Ureter (tissue), 1 donor: ENCODE measurements at places on chromosomes 3 and 15.

GRCh38 chr3:127938800-127939199 is 23.8 kb downstream of the KBTBD12 start:
- DNase-seq = no peak

GRCh38 chr3:31408720-31409119 is 124.0 kb upstream of the STT3B start:
- DNase-seq = no peak

- DNase-seq = no peak
Measured at GRCh38 chr15:33561407-33561806, 250.6 kb downstream of the RYR3 start.

DNA sequence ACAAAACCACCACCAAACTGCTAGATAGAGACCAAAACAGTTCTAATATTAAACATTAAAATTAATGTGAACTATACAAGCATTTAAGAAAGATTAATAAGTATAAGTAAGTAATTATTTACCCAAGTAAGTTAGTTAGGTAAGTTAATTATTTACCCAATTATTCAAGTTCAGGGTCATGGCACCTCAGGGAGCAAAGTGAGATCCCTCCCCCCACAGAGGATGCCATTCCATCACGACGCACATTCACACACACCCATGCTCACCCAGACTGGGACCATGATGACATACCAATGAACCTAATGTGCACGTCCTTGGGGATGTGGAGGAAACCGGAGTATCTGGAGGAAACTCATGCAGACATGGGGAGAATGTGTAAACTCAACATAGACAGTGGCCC is 229.1 kb downstream of the NR2F2 start:
- no peak for DNase-seq

GRCh38 chr15:99211926-99212325 is 37.5 kb downstream of the TTC23 start:
- no peak for DNase-seq

DNA sequence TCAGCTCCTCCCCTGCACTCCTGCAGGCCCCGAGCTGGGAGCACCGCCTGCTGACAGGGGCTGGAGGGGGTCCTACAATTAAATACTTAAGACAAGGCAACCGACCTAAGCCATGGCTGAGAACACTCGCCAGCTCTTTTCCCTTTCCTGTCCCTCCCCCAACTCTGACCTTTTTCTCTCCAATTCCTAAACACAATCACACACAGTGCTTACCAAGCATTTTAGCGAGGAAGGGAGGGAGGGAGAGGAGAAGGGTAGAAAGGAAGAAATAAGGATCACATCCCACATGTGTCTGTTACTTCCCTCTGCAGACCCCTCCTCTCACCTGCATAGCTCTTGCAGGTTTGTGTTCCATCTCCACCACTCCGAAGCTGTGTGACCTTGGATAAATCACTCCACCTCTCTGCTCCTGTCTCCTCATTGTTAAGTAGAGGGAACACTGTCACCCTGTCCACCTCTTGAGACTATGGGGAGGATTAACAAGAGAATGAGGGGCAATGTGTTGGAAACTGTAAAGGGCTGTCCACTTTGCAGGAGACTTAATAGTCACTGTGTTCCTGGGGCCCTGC is 63.6 kb downstream of the CYP11A1 start:
- no peak for DNase-seq

DNA sequence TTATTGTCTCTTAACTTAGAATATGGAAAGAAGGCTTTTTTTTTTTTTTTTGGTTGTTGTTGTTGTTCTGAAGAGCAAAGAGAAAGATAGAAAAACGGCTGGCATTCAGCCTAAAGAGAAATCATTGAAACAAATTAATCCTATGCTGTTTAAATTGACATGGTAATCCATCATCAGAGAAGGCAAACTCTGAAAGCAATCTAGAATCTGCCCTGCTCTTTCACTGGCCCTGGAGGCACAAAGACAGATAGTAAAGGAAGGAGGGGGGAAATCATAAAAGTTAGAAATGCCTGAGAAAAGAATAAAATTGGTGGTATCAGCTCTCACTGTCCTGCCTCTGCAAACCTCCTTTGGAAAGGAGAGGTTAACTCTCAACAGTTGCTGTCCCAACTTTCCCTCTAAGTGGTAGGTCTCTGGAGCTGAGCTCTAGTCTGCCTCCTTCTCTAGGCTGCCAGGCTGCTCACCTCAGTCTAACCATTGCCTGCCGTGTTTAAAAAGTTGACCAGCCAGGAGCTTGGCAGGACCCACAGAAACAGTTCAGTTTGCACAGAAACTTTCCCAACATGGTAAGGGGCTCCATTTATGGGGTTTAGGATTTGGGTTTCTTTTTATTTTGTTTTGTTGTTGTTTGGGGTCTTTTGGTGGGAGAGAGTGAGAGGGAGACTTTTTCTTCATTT is 13.4 kb upstream of the NR2F2 start:
- no peak for DNase-seq
